Right ventricle myocardium inferior (tissue), 1 donor: ENCODE measurements at places on chromosomes 6 and 20. TPM values are rescaled to one million over a fixed set of nuclear protein-coding genes. Genes with fewer than 3 reads are reported as not detected.

DNA sequence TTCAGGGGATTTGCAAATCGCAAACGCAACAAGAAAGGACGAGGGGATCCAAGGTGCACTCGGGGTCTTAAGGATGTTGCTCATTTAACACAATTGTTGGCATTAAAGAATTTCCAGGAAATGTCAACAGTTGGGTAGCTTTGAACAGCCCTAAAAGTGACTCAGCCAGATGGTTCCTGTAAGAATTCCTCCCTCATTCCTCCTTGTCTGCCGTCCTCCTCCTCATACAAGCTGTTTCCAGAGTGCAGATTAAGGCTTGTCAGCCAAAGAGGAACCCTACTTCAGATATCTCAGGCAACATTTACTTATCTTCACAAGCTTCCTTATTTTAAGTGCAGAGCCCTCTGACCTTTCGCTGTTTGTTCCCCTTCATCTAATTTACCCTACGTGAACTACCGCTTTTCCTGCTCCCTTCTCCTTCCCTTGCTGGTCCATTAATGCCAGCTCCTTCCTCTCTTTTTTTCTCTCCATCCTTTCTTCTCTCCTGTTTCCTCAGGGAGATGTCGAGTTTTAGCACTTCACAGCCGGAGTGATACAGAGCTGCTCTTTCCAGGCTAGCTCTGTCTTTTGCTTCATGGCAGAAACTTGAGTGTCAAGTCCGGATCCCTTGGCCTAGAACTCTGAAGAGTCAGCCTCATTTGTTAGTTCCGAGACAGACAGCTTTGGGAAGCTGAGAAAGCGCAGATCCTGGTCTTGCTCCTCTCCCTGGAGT lies 26.1 kb upstream of the TBC1D7 start:
- no peak for DNase-seq

DNA sequence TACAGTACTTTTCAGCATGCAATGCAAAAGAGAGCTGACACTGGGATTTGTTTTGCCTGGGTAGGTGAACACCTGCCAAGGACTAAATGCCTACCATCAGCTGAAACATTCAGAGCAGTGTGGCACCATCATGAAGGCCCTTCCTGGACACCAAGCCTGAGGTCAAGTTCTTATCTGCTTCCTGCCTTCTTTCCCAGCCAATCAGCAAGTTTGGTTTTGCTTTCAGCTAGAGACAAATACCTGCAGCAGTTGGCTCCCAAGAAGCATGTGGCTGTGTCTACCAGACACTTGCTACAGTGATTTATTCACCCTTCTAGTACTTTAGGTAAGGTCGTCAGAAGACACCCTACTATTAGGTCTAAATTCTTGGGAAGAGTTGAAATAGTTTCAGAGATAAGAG lies 112.8 kb downstream of the TBX18 start:
- no peak for DNase-seq

DNA sequence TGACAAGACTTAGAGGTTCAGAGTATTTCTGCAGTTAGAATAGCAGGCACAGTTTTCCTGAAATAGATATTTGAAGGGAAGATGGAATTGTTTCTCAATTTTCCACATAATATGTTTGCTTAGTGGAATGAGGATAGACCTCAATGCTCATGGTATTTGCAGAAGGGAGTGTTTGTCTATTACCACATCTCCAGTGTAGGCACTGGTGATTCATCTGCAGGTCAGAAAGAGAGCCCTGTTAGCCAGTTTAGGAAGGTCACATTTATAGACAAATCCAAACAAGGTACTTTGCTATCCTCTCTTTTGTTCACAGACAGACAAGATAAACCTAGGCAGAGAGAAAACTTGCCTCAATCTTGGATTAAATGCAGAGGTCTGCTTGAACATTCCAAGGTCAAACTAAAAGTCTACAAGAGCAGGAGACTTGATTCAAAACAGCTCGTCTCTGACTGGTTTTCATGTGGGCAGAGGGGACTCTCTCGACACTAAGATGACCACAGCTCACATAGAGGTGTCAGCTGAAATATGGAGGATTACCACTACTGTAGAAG lies 22.8 kb downstream of the ISM1 start:
- no peak for DNase-seq

DNA sequence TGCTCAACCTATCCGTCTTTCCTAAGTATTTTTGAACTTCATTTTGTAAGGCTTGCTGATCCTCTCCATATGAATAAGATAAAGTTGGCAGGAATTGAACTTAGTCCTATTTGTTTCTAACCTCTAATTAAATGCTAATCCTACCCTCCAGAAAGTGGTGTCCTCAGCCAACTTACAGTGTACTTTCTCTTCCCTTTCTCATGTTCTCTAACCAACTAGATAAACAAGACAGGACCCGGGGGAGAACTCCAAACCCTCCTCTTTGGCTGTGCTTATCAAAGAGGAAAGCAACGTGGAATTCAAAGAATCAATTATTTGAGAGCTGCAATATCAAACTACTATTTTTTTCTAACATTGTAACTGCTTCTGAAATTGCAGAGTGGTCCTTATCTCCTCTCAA lies 56.5 kb upstream of the NRSN1 start:
- DNase-seq, result no peak

GRCh38 chr20:44309763-44310663 lies 989 bp downstream of the FITM2 start:
- DNase-seq, result no peak

GRCh38 chr20:42370075-42370474 lies 751.9 kb upstream of the CHD6 start:
- no peak for DNase-seq

- DNase-seq, result no peak
These were observed 1.4 kb upstream of the FILIP1 start for GRCh38 chr6:75495011-75495410.

DNA sequence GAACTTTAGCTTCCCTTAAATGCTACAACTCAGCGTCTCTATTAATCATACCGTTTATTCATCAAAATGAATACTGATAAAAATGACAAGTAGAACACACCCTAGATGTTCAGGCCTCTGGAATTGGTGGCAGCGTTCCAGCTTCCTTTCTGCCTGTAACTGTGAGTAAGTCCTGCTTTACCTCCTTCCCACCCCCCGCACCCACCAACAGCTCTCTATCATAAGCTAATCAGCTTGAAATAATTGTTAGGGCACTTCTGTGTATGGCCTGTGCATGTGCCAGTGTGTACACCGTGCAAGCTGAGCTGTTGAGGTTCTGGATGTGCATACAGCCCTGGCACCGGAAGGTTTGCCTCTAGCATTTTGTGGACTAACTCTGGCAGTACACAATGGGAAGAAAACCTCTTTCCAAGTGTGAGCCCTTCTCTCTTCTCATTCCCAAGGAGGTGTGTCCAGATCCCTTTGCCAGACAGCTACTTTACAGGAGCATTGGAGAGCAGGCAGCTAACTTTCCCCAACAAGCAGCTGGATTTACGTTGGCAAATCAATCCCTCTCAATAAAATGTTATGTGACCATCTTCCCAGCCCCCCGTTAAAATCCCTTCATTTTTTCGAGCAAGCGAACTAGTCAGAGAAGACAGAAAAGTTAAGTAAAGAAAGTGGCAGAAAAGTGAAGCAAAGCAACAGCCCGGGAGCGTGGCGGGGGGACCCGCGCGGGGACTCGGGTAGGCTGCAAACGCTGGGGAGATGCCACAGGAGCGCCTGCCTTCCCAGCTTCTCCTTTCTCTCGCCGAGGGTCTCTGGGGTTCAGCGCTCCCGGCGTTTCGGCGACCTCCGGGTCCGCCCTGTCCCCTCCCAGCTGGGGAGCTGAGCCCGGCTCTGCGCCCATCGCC lies 803 bp upstream of the ADGRG6 start:
- DNase-seq, result no peak

The HLA-DPB1 gene
- total RNA-seq, result 38.4 TPM

The C20orf202 gene
- total RNA-seq, result 0.14 TPM

The TRIM40 gene
- not detected for total RNA-seq
